Pancreas (tissue), 10 donors: ENCODE measurements at places on chromosomes 6 and 20. TPM values are rescaled to one million over a fixed set of nuclear protein-coding genes. Genes with fewer than 3 reads are reported as not detected.

FAM209B gene
- polyA plus RNA-seq: 1.7 TPM

DEFB132 gene
- 0.02 TPM for polyA plus RNA-seq

SMLR1 gene
- not detected for polyA plus RNA-seq

C6orf132 gene
- 6.1 TPM for polyA plus RNA-seq

DUSP15 gene
- polyA plus RNA-seq: 2.5 TPM
